ENCODE measurements at places on chromosomes 7 and 10. TPM values are rescaled to one million over a fixed set of nuclear protein-coding genes. Genes with fewer than 3 reads are reported as not detected.

Gene RRP12
- 17.7 TPM for total RNA-seq

Gene TEX36
- not detected for total RNA-seq

GRCh38 chr7:84811362-84811761 is 375.5 kb downstream of the SEMA3D start:
- H3K27me3 ChIP-seq, result no peaks in the 10 kb centered on the region
- no peak overlapping the region for H3K4me3 ChIP-seq
- no peaks in the 10 kb centered on the region for H3K36me3 ChIP-seq
- no peak overlapping the region for H3K27ac ChIP-seq

GRCh38 chr7:105512415-105512814 is 9.7 kb downstream of the PUS7 start:
- no peaks in the 10 kb centered on the region for H3K27me3 ChIP-seq
- no peak for DNase-seq
- no peaks in the 10 kb centered on the region for H3K36me3 ChIP-seq

DNA sequence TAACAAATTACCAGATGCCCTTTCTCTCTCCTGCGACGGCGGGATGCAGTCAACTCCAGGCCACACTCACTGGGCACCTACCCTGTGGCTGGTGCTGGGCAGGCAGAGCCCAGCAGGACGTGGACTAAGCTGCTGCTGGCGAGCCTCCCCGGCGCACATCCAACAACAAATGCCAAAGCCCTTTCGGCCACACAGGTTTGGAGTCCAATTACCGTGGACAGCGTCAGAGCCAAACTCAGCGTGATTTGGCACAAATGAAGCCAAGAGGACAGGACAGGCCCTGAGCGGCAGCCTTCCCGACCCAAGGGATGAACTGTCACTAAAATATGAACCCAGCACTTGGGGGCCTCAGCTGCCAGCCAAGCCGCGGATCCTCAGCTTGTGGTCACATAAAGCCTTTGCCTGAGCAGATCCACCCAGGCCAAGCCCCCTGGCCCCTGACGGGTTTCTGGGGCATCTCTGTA is 28.4 kb downstream of the DAGLB start:
- peaks cover 6% of the 10 kb centered on the region for H3K36me3 ChIP-seq
- peak; percentile 86 for DNase-seq
- H3K27ac ChIP-seq, result peak overlapping the region; percentile 71
- H3K27me3 ChIP-seq, result no peaks in the 10 kb centered on the region
- H3K4me1 ChIP-seq, result no peaks in the 10 kb centered on the region
- no peak overlapping the region for H3K4me3 ChIP-seq

DNA sequence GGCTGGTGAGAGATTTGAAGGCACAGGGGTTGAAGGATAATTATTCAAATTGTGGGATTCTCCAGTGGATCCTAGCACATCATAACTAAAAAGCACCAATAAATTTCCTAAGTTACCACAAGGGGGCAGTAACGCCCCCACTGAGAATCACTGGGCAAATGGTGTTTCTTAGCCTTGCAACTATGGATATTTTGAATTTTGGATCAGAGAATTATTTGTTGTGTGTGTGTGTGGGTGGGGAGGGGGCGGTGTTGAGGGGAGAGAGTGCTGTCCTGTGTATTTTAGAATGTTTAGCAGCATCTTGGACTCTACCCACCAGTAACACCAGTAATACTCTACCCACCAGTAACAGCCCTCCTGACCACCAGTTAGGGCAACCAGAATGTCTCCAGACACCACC is 63.3 kb upstream of the PRKG1 start:
- H3K4me1 ChIP-seq, result no peaks in the 10 kb centered on the region
- H3K4me3 ChIP-seq, result no peak overlapping the region
- H3K36me3 ChIP-seq, result no peaks in the 10 kb centered on the region
- no peak for DNase-seq
- no peak overlapping the region for H3K27ac ChIP-seq
- no peaks in the 10 kb centered on the region for H3K27me3 ChIP-seq

GRCh38 chr10:132671228-132672154 is 114.5 kb downstream of the NKX6-2 start:
- H3K27ac ChIP-seq, result no peak overlapping the region
- no peaks in the 10 kb centered on the region for H3K4me1 ChIP-seq
- DNase-seq, result no peak
- H3K27me3 ChIP-seq, result no peaks in the 10 kb centered on the region
- no peak overlapping the region for H3K4me3 ChIP-seq

All from breast epithelium (tissue), 4 donors.